ENCODE measurements at places on chromosomes 5 and 9.

DNA sequence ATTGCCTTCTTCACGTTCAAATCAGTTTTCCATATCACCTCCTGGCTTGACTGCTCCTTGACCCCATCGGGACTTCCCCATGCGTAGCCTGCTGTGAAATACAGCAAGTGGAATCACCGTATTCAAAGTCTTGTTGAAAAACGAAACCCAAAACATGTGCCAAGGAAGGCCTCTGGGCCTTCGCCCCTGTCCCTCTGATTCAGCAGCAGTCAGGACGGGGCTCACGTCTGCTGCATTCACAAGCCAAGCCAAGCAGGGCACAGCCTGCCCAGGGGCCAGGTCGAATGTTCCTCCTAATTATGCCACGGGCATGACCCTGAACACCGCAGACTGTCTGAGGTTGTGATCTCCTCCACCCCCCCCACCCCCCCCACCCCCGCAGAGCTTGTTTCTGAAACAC, 960 bp upstream of the CTNND2 start:
- DNase-seq: no peak

DNA sequence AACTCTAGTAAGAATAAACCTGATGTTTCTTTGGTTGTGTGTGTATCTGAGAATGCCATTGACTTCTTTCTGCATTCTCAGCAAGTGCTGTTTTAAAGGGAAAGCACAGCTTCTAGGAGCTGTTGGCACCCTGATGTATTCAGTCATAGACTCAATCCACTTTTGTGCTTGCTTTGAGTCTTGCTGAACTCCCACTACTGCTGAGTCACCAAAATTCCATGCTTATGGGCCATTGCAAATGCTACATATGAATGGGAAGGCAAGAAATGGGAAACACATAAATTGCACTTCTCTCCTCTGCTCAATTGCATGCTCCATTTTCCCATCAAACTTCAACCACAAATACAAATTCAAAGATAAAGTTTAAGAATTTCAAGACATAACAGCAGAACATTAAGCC, 9.8 kb upstream of the FTMT start:
- no peak for DNase-seq

DNA sequence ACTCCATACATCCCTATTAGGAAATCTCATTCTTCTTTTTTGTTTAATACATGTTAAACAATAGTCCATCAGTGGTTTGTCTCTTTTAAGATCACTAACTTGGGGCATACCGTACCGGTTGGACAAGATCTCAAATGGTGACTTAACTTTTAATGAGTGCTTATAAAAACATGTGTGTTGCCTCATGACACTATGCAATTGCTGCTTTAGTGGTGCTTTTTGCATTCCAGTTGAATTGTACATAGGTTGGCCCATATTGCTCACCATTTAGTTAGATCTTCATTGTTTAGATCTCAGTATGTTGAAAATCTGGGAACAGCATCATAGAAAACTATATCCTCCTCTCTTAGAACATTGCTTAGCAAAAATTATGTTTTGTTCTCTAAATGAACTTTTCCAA, 17.8 kb downstream of the C9orf85 start:
- DNase-seq: no peak

- no peak for DNase-seq
These were observed 4.1 kb downstream of the PAX5 start for GRCh38 chr9:37029776-37030610.

DNA sequence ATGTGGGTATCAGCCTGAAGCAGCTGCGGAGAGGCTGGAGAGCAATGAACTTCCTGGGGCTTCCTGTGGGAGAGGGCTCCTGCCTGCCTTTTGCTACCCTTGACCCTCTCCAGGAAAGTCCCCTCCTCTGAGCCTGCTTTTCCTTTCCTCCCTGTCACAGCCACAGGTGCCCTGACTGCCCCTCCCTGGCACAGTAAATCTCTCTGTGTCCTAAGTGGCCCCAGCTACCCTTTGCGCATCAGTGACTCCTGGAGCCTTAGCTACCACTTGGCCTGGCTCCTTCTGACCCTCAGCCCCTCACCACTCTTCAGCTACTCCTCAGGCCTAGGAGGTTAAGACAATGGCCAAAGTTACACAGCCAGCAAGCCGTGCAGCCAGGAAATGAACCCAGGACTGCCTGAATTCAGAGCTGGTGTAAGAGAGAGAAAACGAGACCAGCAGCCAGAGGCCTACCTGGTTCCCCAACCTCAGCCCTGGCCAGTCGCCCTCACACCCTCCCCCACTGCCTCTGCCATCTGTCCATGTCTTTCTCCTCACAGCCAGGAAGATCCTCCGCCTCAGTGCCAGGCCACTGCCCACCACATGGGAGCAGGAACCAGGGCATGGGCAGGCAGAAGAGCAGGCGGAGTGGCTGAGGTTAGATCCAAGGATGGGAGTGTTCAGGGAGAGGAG, 18.6 kb downstream of the CNTFR start:
- no peak for DNase-seq

DNA sequence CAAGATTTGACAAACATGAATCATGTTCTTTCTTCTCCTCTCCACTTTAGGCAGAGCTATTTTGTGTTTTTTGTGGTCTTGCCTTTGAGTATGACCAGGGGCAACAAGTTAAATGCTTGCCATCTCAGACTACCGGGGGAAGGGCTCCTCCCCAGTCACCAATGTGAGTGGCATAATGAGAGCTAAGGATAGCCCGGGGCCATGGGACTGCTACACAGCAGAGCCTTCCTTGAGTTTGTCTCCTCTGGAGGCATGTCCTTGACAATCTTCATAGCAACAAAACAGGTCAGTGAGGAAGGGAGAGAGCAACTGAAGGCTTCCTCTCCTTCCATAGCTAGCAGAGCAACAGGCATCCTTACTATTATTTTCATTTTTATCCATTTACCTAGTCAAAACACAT, 299.3 kb downstream of the ENC1 start:
- no peak for DNase-seq

Data from GM04504 (cell line).